Subcutaneous adipose tissue (tissue), 4 donors: ENCODE measurements at places on chromosomes 1 and 21. TPM values are rescaled to one million over a fixed set of nuclear protein-coding genes. Genes with fewer than 3 reads are reported as not detected.

TMOD4 gene
- total RNA-seq, result not detected

CD1E gene
- 2.4 TPM for total RNA-seq

MYOM3 gene
- total RNA-seq, result not detected

LMOD1 gene
- total RNA-seq, result 44.7 TPM

AHCTF1 gene
- 53.9 TPM for total RNA-seq

ANKRD65 gene
- total RNA-seq, result 11.2 TPM

PYCR2 gene
- total RNA-seq, result 35.9 TPM

MSH4 gene
- total RNA-seq, result 0.19 TPM

MXRA8 gene
- 226 TPM for total RNA-seq

CLCNKA gene
- total RNA-seq, result not detected

SPATA21 gene
- total RNA-seq, result not detected

CFH gene
- total RNA-seq, result 432 TPM

CLIC6 gene
- total RNA-seq, result 20.9 TPM

ERVH48-1 gene
- total RNA-seq, result not detected

KCNN3 gene
- 0.57 TPM for total RNA-seq

OR2G6 gene
- total RNA-seq, result not detected

TP73 gene
- total RNA-seq, result not detected

ASPM gene
- 0.57 TPM for total RNA-seq

DAB1 gene
- 0.34 TPM for total RNA-seq

FAM72C gene
- not detected for total RNA-seq

VSIG8 gene
- not detected for total RNA-seq

SPATA17 gene
- total RNA-seq, result not detected

PHACTR4 gene
- 20.1 TPM for total RNA-seq

PI4KB gene
- total RNA-seq, result 50.0 TPM

PRR9 gene
- not detected for total RNA-seq

HCRTR1 gene
- 1.7 TPM for total RNA-seq

NHLH2 gene
- not detected for total RNA-seq
